ENCODE measurements at places on chromosomes 11 and 22.

- no peak for DNase-seq
Measured at GRCh38 chr11:102572554-102573220, 42.1 kb upstream of the MMP7 start.

GRCh38 chr22:46402505-46402904, 67.0 kb downstream of the TRMU start:
- no peak for DNase-seq

DNA sequence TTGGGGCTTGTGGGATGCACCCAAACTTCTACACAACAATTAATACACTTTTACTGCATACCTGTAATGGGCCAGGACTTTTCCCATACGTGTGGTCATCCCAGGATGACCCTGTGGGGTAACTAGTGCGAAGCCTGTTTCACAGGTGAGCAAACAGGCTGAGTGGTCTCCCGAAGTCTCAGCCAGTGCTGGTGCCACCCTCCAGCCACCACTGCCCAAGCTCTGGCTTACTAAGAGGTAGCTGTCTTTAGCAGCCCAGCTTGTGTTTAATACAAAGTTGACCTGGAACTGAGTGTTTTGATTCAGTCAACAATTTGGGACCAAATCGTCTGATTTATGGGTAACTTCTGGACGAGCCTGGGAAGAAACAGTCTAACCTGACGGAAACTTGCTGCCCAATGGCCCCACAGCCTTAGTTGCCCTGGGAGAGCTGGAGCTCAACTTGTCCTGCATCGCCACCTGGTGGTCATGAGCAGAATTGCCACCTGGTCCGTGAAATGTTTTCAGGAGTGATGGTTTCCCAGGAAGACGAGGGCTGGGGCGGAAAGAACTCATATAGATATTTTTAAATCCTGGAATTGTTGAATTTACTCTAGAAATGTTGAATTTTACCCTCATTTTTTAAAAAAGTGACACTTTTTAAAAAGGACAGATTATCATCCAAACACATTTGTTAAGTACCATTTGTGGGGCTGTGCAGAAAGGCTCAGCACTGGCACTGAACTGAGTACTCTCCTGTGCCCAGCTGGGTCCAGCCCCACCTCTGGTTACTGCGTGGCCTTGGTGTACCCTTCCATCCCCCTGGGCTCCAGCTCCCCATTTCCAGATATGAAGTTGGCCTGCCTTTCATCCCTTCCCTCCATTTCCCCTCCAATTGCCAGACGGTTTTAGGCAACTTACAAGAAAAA, 95.5 kb upstream of the PARVA start:
- DNase-seq = peak; percentile 37

- no peak for DNase-seq
Measured at GRCh38 chr11:298406-299065, 790 bp downstream of the IFITM5 start.

DNA sequence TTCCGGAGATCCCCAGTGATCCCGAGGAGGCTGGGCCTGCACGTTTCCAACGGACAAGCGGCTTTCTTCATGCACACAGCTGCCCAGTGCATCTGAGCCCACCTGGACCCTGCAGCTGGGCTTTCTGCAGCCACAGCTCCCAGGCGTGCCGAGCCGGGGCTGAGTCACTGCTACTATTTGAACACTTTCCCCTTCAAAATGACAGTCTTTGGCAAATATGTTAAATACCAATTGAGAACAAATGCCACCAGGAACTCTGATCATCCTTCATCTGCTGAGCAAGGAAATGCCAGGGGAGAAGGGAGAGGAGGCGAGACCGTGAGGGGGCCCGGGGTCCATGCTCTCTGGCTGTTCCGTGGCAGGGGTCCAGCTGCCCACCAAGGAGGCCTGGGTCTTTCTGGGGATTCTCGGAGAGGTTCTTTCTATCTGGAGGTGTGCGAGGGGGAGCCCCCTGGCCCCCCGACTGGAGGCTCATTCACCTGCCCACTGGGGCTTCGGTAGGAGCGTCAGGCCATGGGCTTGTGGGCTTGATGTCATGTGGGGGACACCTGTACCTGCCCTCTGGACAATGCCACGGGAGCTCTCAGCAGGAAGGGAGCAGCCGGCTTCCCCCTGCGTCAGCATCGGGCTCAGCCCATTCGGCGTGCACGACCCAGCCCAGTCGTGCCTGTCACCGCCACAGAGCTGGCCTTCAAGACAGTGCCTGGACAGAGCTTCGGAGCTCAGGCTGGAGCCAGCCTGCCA, 159.6 kb downstream of the CTTN start:
- DNase-seq = no peak

GRCh38 chr22:38041760-38042487, 15.3 kb upstream of the PICK1 start:
- no peak for DNase-seq

GRCh38 chr22:29343313-29343805, 27.9 kb upstream of the RASL10A start:
- no peak for DNase-seq

DNA sequence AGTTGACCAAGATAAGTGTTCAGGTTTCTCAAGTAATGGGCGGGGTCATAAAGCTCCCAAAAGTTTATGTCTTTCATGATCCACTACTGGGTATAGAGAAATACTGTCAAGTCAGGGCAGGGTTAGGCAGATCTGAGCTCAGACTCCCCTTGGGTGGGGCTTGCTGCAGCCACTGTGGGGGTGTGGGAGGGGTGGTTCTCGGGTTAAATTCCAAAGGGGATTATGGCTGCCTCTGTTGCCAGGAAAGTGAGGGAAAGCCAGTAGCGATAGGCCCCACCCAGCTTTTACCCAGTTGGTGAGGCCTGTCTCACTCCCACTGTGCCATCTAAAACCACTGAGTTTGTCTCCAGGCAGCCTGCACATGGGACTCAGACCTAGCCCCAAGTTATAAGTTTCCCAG, 37.8 kb downstream of the DLG2 start:
- DNase-seq = no peak

- no peak for DNase-seq
Measured at GRCh38 chr22:40325315-40325714, 21.0 kb upstream of the ADSL start.

DNA sequence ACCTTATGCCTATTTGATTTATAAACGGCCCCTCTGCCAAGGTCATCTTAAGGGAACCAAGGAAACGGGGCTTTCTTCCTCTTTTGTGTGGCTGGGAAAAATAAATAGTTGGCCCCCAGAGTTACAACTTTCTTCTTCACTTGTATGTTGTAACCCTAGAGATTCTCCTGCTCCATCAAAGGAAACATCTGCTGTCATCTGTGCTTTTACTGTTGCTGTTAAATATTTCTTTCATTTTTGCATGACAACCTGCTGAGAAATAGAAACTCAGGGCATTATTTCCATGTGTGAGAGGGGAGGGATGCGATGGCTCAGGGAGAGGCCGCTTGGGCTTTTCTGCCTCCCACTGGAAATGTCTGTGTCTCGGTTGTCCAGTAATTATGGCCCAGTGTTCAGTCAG, 21.8 kb upstream of the CDC42EP2 start:
- no peak for DNase-seq

DNA sequence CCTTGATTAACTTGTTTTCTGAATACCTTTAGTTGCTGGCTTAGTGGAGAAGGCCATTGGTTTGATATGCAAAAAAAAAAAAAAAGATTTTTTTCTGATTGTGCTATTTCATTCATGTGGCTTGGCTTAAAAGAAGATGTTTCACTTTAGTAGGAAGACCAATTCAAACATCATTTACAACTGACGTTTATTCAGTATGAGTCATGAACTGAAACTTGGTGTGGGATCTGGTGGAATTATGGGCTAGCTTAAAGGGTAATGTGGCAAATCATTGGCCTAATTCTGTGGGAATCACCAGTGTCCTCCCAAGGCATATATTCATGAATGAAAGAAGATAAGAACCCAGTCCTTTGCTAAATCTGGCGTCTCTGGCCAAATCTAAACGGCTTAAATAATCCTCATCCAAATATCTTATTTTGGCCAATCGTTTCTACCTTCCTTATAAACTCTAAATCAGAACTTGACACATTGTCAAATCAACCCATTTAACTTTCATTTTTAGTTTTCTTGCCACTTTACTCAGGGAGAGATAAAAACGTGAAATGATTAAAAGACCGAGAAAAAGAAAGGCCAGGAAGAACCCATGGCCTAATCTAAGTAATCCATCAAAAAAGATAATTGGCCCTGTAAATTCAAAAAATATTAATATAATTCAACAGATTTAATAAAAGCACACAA, 77.0 kb downstream of the DDIAS start:
- no peak for DNase-seq

DNA sequence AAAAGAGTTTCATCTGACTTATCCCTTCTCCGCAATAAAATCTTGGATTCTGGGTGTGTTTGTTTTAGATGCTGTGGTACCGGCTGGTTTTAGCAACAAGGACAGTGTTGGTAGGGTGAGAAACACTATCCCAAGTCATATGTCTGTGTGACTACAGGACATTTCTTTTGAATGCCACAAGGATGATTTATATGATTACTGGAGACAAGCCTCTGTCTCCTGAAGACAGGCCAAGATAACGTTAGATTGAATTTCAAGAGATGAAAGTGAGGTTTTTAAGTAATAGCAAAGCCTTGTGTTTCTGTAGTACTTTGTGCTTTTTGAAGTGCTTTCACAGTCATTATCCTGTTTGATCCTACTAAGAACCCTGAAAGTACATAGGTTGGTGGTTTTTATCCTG, 101.6 kb downstream of the COMMD9 start:
- DNase-seq = no peak
